ENCODE measurements at places on chromosomes 11 and 22.

DNA sequence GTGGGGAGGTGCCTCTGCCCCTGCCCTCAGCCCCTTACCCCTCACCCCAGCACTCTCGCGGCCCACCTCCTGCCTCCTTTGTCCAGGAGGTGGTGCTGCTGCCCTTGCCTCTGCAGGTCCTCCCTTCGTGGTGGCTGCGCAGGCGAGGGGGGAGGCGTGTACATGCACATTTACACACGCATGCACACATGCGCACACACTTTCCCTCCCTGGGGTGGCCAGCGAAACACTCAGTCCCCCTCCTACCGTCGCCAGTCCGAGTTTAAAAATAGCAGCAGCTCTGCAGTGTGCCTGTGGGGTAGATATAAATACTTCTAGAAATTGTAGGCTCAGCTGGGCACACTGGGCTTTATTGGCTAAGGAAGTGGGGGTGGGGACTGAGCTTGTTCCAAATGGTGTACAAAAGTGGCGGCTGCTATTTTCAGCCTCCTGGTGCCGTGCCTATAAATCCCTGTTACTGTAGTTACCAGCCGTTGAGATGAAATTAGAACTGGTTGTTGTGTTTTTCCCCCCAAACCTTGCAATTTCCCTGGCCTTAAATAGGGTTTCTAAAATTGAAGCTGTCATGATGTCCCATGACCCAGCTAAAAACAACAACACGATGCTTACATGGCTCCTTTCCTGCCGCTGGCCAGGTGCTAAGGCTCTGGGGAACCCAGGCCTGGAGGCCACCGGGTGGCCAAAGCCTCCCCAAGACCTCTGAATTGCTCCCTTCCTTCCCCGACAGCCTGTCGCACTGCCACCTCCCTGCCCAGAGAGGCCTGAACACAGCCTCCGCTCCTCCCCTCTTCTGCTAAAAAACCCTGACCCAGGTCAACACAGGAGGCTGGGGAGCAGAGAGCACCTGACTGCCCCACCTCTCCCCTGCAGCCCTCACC is 12.4 kb downstream of the PICK1 start:
- DNase-seq, result no peak

GRCh38 chr11:11916981-11917399 is 75.2 kb downstream of the USP47 start:
- DNase-seq, result no peak

- DNase-seq, result no peak
Measured at GRCh38 chr11:68009391-68010089, 587 bp upstream of the ALDH3B1 start.

DNA sequence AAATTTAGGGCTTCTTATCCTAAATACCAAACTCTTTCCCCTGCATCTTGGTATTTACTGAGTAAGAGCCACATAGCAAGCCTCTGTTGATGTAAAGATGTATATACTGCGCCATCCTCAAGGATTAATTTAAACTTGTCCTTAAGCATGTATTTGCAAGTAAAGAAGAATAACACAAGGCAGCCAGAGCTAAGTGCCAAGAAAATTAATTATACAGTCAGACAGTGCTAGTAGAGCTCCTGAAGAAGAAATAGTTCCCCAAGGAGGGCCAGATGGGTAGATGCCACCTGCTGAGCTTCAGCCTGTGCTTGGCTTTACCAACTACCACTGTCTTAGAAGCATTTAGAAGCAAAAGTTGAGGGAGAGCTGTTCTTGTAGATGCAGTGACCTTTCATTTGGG is 470.0 kb downstream of the BUD13 start:
- DNase-seq, result no peak

DNA sequence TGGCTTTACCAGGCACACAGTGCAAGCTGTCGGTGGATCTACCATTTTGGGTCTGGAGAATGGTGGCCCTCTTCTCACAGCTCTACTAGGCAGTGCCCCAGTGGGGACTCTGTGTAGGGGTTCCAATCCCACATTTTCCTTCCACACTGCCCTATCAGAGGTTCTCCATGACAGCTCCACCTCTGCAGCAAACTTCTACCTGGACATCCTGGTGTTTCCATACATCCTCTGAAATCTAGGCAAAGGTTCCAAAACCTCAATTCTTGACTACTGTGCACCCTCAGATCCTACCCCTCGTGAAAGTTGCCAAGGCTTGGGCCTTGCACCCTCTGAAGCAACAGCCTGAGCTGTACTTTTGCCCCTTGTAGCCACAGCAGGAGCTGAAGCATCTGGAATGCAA is 108.1 kb downstream of the SOX6 start:
- DNase-seq, result no peak

DNA sequence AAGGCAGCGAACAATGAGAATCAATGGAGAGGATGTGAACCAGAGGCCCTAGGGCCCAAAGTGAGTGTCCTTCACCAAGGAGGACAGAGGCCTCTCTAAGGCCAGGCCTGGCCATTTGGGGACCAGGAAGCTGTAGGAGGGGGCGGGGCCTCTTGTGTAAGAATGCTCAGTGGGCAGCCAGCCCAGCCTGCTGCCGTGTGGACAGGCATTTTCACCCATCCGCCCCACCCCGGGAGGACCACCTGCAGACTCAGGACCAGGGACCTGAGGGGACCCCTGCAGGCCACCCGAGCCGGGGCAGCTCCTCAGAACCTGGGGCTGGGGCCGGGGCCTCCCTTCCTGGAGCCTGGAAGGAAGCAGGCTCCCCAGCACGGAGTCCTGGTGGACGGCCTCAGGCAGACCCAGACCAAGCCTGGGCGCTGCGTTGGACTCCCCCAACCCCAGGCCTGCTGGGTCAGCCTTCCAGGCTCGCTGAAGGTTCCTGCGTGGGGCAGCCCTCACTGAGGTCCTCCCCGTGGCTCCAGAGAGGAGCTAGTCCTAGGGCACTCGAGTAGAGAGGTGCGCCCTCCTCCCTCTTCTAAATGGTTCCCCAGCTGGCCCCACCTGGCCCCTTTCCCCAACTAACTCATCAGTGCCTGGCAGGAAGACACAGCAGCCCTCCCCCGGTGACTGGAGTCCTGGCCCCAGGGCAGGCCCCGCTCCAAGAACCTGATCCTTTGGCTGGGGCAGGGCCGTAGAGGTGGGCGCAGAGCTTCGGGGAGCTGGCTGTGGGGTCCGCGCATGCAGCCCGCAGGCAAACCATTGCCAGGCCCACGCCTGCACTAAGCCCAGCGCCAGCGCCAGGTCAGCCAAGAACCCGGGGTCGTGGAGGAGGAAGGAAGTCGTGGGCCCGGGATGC is 1.5 kb upstream of the TRABD start:
- DNase-seq, result no peak

DNA sequence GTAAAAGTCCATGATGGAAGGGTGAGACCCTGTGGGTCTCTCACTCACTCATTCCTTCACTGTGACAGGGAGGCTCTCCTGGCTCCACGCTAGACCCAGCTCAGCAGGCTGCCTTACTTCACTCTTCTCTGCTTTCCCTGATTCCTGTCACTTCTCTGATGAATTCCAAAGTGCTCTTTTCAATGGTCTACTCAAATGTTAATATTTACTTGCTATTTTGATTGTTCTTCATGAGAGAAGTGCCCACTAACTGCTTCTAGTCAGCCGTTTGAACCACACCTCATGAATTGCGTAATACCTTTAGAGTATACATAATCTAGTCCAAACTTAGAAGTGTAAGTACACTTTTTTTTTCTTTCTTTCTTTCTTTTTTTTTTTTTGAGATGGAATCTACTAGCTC is 1350.2 kb upstream of the RAG2 start:
- DNase-seq, result no peak

- peak; percentile 30 for DNase-seq
Measured at GRCh38 chr11:122852074-122852795, 13.9 kb downstream of the CRTAM start.

GRCh38 chr11:57424137-57424791 is 2.7 kb downstream of the SLC43A3 start:
- DNase-seq, result no peak

GRCh38 chr11:114058871-114059277 is 637 bp upstream of the ZBTB16 start:
- no peak for DNase-seq

DNA sequence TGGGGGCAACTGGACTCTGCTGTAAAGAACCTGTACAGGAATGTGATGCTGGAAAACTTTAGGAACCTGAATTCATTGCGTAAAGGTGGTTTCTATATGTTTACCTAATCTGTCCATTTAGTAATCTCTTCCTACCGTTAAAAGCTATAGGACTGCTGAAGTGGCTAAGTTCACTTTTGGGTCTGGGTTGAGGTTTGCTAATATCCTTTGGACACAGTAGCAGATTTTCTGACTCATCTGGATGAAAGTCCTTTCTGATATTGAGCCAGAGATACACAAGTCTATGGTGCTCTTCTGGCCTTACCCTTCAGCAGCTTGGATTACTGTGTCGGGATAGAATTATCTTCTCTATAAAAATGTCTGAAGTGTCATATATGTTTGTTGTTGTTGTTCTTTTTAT is 16.9 kb downstream of the ZNF215 start:
- no peak for DNase-seq

DNA sequence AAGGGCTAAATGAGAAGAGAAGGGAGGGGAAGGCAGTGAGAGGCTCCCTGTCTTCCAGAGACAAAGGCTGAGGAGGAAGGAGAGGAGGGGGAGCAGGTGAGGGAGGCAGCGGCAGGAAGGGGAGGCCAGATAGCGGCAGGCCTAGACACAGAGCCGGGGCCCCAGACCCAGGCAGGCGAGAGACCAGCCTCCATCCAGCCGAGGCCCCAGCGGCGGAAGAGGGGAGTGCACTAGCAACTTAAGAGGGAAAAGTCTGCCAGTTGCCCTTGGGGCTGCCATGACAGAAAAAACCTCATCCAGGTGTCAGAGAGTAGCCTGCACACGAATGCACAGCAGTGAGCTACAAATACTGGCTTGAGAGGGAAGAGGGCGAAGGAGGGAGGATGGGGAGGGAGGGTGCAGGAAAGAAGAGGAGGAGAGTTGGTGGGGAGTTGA is 46.7 kb downstream of the IGLL1 start:
- no peak for DNase-seq

DNA sequence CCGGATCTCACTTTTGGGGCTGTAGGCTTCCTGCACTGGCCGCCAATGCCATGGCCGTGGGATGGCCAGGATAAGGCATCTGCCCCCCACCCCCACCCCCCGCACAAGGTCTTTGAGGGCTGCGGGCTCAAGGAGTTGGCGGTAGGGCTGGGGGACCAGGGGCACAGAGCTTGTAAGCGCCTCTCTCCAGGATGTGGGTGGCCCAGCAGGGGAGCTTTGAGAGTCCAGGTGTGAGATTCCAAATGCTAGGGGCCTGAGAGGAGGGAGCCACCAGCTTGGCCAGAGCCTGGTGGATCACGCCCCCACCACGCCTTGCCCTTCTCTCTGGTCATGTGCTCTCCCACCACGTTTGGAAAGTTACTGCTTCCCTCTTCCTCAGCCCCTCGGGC is 5.0 kb downstream of the CD81 start:
- DNase-seq, result no peak

DNA sequence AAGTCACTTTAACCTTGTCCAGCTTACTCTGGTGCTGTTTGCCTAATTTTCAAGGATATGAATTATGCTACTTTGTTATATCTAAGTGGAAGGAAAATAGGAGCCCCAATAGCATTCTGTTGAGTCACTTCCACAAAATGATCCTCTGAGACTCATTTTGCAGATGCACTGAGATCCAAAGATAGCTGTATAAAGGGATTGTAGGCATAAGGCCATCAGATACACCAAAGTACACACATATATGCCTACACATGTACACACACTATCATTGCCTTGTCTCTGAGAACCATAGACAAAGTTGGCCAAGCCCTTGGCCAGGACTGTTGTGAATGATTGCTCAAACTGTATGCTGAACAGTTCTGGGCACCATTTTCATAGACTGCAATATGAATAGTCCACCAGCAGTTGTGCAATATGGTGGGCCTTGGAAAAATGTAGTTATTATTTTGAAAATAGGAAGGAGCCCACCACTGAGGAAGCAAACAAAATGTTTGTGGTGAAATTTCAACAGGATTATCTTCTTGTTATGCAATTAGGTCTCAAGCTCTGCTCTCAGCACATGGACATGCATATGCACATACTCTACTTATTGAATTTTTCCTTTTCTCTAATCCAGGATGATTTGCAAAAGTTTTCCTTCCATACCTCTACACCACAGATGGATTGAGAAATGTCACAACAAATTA is 186.0 kb upstream of the CTSC start:
- no peak for DNase-seq

DNA sequence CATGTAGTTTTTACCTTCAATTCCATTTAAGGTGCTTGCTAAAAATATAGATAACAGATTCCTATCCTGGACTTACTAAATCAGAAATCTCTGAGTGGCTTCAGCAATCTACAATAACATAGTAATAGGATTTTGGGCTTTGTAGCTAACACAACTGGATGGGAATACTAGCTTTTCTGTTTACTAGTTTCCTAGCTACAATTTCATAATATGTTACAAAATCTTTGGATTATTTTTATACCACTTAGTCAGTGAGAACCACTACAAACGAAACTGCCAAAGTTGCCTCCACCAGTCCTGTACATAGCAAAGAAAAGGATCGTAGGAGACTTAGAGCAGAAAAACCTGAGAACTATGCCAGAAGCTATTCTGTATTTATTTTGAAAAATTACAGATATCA is 87.7 kb upstream of the ANO3 start:
- no peak for DNase-seq

DNA sequence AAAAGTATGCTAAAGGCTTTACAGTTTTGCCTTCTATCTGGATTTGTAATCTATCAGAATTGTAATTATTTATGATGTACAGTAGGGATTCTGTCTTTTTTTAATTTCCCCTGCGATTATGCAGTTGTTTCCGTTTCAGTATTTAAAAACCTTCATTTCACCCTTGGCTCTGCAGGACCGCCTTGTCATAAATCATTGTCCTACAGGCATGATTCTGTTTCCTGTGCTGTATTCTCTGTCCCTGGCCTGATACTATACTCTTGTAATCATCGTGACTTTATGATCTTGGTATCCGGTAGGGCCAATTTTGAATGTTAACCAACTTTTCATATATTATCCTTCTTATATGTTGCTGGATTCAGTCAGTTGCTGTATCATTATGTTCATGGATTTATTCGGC is 151.7 kb downstream of the ATXN10 start:
- DNase-seq, result no peak

GRCh38 chr11:44165432-44165831 is 70.0 kb downstream of the EXT2 start:
- DNase-seq, result no peak

GRCh38 chr22:37162221-37163095 is 12.7 kb upstream of the IL2RB start:
- peak; percentile 53 for DNase-seq

GRCh38 chr11:114280696-114281095 is 15.5 kb upstream of the NNMT start:
- DNase-seq, result no peak

GRCh38 chr22:43707648-43708047 is 104.5 kb downstream of the EFCAB6 start:
- DNase-seq, result no peak
